ENCODE measurements at places on chromosomes 16 and 17. TPM values are rescaled to one million over a fixed set of nuclear protein-coding genes. Genes with fewer than 3 reads are reported as not detected.

GRCh38 chr17:12987120-12987519 is 30.7 kb downstream of the ELAC2 start:
- DNase-seq = no peak
- peaks cover 4% of the 10 kb centered on the region for H3K36me3 ChIP-seq
- H3K4me1 ChIP-seq = no peaks in the 10 kb centered on the region
- H3K27me3 ChIP-seq = no peaks in the 10 kb centered on the region
- H3K27ac ChIP-seq = no peak overlapping the region
- H3K4me3 ChIP-seq = no peak overlapping the region

- no peak overlapping the region for H3K27ac ChIP-seq
- H3K4me3 ChIP-seq = no peak overlapping the region
- no peak for DNase-seq
- H3K27me3 ChIP-seq = no peaks in the 10 kb centered on the region
Observed at GRCh38 chr17:65514082-65514481, 47.4 kb downstream of the AXIN2 start.

DNA sequence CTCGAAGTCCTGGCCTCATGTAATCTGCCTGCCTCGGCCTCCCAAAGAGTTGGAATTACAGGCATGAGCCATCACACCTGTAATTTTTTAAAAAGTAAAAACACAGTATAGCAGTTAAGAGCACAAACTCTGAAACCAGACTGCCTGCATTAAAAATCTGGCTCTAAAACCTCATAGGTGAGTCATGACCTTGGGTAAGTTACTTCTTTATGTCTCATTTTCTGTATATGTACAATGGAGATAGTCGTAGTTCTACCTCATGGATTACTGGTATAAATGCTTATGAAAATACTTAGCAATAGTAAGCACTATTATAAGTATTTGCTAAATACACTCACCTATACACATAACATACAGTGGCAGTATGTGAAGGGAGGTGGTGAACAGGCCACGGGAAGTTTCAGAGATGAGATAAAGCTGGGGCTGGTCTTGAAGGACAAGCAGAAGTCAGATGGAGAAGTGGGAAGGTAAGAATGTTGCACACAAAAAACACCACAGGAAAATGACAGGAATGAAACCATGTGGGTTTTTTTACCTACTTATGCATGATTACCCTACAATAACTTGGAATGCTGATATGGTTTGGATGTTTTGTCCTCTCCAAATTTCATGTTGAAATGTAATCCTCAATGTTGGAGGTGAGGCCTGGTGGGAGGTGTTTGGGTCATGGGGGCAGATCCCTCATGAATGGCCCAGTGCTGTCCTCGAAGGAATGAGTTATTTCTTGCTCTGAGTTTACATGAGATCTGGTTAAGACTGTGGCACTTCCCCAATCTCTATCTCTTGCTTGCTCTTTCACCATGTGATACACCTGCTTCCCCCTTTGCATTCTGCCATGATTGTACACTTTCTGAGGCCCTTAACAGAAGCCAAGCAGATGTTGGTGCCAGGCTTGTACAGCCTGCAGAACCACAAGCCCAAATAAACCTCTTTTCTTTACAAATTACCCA is 33.9 kb downstream of the ZNF652 start:
- no peaks in the 10 kb centered on the region for H3K36me3 ChIP-seq
- no peak overlapping the region for H3K27ac ChIP-seq
- DNase-seq = no peak
- H3K4me1 ChIP-seq = no peaks in the 10 kb centered on the region
- H3K27me3 ChIP-seq = no peaks in the 10 kb centered on the region

The CSH1 gene
- not detected for total RNA-seq

Measured in Panc1 (cell line).